NCI-H1436 (cell line): ENCODE measurements at places on chromosomes 11 and 22.

DNA sequence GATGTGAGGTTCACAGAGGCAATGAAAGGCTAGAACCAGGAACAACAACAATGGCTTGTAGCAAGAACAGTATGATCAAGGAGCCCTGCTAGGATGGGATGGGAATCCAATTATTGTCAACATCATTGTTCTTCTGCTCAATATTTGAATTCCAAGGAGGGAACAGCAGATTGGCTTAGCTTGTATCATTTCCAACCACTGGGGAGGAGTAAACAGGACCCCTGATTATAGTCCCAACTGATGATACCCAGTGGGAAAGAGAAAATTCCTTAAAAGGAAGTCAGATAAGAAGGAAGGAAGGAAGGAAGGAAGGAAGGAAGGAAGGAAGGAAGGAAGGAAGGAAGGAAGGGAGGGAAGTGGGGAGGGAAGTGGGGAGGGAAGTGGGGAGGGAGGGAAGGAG, 69.5 kb upstream of the ZC3H12C start:
- no peak for DNase-seq

- DNase-seq = no peak
Observed at GRCh38 chr11:58027341-58027740, 3.4 kb upstream of the OR6Q1 start.

DNA sequence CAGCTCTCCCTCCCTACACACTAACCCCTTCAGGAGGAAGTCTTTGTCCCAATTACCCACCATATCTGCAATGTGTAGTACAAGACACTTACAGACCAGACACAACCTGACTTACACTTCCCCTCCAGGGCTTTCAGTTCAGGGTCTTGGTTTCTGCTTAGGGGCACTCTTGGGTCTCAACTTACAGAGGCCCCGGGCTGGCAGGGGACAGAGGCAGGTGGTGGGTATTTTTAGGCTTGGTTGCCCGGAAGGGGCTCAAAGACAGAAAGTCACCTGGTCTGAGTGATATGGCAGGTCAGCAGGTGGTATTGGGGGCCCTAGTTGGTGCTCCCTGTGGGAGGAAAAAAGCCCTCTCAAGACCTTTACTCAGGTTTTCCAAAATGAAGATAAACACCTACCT, 3.4 kb upstream of the TMEM184B start:
- DNase-seq = no peak

DNA sequence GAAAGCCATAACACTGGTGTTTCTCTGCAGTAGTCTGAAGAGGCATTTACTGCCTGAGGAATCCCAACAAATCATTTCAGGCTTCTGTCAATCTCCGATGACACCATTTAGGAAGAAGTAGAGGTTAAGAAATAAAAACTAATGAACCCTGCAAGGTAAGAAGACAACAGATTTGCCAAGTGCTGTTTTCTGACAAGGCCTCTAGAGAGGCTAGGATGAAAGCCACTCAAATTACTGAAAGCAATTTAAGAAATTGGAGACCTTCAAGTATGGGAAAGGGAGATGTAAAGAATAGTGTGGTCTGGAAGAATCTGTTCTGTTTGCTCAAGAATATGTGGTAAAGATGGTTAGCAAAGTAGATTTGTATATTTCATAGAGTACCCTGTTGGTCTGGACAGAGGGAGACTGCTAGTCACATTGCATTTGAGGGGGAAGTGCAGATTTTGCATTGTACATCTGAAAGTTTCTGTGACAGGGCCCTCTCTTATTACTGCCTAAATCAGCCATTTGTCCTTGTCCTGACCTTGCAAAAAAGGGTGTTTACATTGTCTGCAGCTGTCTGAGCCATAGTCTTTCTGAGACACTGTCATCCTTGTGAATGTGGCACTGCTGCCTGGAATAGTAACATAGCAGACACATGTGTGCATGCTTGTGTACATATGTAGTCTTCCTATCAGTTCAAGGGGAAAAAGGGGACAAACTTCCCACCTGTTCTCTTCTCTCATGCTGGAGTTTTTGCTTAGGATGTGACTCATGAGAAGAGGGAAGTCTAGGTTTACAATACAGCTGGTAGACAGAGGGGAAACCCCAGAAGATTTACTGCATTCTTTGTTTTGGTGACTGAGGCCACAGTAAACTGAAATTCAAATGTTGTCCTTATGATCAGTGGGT, 640.2 kb upstream of the KIRREL3 start:
- DNase-seq = no peak

- no peak for DNase-seq
Observed at GRCh38 chr22:43390872-43391271, 20.9 kb upstream of the MPPED1 start.

DNA sequence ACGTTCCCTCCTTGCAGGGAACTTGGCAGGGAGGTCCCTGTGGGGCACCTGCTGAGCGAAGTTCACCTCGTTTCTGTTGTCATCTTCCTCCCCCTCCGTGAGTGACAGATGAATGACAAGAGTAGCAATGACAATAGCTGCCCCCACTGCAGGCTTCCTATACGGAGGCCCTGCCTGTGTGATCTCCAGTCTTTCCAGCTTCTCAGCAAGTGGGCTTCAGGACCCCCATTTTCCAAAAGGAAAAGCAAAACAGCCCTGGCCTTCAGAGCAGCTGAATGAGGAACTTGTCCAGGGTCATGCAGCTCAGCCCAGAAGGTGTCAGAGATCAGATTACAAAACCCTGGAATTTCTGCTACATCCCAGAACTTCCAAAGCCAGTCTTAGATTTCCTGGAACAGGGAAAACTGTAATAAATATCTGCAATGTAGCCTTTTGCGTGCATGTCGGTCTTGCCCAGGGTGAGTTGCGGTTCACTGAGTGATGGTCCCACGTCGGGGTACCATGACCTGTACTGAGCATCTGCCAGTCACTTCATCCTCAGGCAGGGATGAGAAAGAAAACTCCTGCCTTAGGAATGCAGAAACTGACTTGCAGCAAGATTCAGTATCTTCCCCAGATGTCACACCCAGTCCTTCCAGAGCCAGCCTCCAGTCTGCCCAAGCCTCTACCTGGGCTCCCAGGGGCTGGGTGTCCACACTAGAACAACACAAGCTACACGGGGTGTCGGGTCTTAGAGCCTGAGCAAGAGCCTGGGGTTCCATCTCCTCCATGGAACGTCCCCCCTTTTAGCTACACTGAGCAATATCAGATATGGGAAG, 1457.0 kb downstream of the BRD1 start:
- DNase-seq = no peak

DNA sequence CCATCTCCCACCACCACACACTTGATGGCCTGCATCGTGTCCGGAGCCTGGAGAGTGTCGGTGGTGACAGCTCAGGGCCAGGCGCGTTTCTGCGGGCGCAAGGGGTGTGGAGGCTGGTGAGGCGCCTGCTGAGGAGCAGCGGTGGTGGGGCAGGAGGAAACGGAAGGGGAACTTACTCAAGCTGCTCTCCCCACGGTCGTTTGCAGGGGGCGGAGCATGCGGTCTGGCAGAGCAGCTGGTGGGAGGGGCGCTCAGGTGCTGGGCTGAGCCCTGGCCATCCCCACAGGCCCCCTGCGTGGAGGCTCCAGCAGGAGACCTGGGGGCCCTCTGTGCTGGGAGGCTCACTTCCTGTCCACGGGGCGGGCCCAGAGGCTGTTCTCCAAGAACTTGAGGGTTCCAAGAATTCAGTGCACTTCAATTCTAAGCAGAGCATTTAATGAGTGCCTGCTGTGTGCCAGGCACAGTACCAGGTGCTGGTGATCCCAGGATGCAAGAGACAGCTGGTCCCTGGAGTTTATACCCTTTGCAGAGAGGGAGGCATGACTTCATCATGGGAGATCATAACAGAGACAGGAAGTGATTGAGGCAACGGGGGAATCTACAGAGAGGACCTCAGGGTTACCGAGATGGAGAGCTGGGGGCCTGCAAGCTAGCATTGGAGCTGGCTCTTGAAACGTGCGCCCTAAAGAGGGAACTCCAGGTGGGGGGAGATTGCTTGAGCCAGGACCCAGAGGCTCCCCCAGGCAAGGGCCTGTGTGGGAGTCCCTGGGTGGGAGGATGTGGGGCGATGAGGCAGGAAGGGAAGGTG, at the start of gene RAC2:
RAC2 (minus strand) TSS at position 156 of the 808 bp plus-strand sequence; CDS start at position 35, 121 bp downstream.
- peak; percentile 67 for DNase-seq

- no peak for DNase-seq
Observed at GRCh38 chr11:33227578-33228261, 29.5 kb upstream of the HIPK3 start.

- no peak for DNase-seq
Observed at GRCh38 chr11:64723907-64724862, 1.2 kb upstream of the NRXN2 start.

- no peak for DNase-seq
Observed at GRCh38 chr11:29166306-29166705, 850.5 kb downstream of the KCNA4 start.

GRCh38 chr22:25953919-25954318, 211.9 kb downstream of the MYO18B start:
- no peak for DNase-seq

DNA sequence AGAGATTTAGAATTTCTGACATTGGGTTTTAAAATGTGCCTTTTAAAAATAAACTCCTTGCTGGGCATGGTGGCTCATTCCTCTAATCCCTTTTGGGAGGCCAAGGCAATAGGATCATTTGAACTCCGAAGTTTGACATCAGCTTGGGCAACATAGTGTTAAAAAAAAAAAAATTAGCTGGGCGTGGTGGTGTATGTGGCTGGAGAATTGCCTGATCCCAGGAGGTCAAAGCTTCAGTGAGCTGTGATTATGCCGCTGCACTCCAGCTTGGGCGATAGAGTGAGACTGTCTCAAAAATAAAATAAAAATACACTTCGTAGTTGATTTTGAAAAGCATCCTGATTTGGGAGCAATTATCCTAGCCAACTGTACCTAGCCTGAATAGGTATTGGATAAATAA, 3.4 kb upstream of the APLP2 start:
- DNase-seq = no peak
